Left lung (tissue), 14 donors: ENCODE measurements at places on chromosomes 13 and 19. TPM values are rescaled to one million over a fixed set of nuclear protein-coding genes. Genes with fewer than 3 reads are reported as not detected.

Gene SPACA4
- total RNA-seq = not detected

Gene IGFL2
- not detected for total RNA-seq

Gene TTC9B
- total RNA-seq = not detected

Gene RDH8
- total RNA-seq = not detected

Gene MBD3L4
- total RNA-seq = not detected

Gene CGB1
- total RNA-seq = not detected

DNA sequence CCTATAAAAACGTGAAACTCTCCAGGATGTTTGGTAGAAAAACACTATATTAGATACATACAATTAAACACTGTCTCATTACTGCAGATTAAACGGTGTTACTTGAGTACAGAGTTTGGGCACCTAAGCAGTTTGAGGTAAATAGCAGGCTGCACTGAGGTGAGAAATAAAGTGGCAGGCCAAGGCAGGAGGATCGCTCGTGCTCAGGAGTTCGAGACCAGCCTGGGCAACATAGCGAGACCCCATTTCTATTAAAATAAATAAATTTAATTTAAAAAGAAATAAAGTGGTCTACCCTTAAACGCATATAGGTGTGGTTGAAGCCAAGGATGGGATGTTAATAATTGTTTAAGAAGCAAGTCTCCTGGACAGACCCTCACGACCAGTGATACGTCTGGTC is 1.2 kb downstream of the PSPC1 start:
- DNase-seq = no peak

- no peak for DNase-seq
Measured at GRCh38 chr13:42393573-42394360, 121.8 kb downstream of the AKAP11 start.

GRCh38 chr13:40622761-40623160 is 43.7 kb downstream of the FOXO1 start:
- DNase-seq = no peak

DNA sequence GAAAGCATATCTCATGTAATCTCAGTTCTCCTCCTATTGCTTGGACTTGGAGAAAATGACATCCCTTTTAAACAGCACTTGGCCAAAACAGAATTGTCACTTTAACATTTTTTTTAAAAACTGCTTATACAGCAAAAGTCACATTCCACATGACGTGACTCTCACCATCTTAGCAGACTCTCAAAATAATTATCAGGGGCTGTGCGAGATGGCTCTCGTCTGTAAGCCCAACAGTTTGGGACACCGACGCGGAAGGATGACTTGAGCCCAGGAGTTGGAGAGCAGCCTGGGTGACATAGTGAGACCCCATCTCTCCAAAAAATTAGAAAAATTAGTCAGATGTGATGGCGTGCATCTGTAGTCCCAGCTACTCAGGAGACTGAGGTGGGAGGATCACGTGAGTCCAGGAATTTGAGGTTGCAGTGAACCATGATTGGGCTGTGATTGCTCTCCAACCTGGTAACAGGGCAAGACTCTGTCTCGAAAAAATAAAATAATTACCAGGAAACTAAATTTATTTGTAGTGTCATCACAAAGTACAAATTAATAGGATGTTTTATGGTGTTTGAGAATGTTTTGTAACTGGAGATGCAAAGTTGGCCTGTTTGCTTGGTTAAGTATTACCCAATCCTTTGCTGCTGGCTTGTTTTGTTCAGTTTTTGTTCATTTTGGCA is 8.8 kb downstream of the SAFB start:
- peak; percentile 24 for DNase-seq

DNA sequence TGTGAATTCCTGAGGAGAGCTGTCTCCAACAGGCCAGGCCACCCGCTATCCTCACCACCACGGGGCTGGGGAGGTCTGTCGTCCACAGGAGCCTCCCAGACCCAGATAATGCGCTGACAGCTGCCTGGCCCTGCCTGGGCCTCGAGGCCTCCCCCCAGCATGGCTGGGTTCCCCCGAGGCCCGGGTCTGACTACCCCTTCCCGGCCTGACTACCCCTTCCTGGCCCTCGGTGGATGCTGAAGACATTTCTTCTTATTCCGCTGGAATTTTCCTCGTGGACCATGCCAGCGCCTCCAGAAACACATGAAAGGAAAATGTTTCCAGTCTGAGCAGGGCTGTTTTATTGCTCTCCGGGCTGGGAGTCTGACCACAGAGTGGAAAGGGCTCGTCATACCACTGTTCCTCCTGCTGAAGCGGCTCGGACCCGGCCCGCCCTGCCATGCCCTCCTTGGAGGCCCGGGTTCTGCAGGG is 16.8 kb upstream of the COMP start:
- no peak for DNase-seq

DNA sequence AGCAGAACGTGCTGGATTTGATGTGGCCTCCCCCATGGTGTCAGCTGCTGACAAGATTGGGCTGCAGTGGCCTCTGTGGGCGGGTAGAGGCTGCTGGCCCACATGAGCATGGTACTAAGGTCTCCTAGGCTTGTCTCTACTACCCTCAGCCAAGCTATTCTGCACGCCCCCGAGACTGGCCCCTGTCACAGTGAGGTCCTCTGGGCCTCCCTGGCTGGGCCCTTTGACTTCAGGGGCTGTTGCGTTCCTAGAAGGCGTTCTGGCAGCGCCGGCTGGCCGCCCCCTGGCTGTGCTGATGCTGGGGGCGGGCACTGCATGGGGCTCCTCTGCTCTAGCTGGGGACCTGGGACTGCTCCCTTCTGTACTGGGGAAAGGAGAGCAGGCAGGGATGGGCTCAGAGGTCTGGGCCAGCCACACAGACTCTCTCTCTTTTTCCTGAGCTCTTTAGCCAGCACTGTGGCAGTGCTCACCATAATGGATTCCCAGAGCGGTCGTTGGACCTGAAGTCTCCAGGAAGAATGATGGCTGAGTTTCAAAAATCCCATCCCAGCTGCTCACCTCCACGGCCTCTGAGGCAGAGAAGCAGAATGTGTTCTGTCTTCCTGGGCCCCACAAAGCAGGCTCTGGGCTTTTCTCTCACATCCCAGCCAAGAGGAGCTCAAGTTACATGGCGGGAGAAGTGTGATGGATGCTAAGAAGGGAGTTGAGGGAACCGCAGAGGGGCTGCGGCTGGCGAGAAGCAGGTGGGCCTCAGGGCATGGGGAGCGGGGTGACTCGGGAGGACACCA is 32.3 kb downstream of the TSSK6 start:
- peak; percentile 69 for DNase-seq

DNA sequence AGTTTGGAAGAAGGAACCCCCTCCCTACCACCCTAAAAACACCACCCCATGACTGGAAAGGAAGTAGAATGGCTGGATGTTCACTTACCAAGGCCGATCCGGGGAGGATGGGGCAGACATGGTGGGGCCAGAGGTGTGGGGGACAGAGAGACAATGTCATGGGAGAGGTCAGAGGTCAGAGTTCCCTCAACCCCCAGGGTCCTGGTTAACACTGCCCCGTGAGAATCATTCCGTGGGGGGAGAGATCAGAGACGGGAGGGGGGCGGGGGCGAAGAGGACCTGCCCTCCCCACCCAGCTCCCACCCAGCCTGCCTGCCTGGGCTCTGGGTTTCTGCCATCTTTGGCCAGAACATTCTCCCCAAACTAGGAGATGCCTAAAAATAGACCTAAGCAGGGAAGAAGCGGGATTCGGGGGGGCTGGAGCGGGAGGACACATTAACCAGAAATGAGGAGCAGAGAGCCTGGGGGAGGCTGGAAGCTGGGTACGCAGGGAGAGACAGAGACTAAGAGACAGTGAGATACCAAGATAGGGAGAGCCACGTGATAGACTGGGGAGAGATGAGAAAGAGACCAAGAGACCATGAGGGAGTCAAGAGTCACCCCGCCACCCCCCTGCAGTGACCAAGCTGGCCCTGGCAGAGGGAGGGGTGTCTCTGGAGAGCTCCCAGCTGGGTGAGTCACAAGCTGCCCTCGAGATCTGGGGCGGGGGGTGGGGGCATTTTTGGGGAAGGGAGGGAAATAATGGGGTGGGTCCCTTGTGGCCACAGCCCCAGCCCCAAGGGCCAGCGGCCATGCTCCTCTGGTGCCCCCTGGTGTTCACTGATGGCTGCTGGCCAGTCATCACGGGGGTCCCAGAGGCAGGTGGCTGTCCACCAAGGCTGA is 6.1 kb upstream of the KANK2 start:
- DNase-seq = peak; percentile 89

GRCh38 chr13:95117092-95117491 is 184.2 kb downstream of the ABCC4 start:
- no peak for DNase-seq
